ENCODE measurements at places on chromosomes 4 and X.

DNA sequence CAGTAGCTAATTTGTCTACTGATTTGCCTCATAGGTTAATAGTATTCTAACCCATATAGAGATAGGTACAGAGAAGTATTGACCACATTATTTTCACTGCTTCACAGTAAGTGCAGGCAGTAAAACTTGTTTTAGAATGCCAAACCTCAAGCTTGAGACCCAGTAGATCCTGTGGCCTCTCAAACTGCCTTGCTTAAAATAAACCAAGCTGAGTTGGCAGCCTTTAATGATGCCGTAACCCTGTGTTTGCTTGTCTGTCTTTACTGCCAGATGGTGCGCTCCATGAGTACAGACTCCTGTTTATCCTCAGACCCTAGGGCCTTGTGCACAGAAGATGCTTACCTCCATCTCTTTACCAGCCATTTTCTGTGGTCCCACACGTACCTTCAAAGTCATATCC, 50.8 kb downstream of the ANXA3 start:
- no peaks in the 10 kb centered on the region for H3K36me3 ChIP-seq
- no peak for DNase-seq
- H3K27me3 ChIP-seq: no peaks in the 10 kb centered on the region
- H3K4me1 ChIP-seq: no peaks in the 10 kb centered on the region
- H3K4me3 ChIP-seq: no peak overlapping the region
- no peak overlapping the region for H3K27ac ChIP-seq

DNA sequence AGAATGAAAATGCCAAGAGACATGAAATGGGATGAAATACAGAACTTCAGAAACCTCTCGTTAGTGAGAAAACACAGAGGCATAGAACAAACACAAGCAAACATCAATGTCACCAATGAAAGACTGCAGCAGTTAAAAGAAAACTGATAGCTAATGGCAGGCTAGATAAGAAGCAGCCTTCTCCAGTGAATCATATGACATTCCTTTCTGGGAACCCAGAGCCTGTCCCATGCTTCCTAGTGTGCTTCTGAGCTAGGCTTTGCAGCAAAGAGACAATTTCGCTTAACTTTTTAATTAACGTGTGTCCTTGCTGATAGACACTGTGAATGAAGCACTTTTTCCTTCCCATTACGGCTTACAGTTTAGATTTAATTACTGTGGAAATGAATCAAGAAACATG, 444.6 kb downstream of the IL15 start:
- H3K4me1 ChIP-seq: no peaks in the 10 kb centered on the region
- DNase-seq: no peak
- no peak overlapping the region for H3K27ac ChIP-seq

DNA sequence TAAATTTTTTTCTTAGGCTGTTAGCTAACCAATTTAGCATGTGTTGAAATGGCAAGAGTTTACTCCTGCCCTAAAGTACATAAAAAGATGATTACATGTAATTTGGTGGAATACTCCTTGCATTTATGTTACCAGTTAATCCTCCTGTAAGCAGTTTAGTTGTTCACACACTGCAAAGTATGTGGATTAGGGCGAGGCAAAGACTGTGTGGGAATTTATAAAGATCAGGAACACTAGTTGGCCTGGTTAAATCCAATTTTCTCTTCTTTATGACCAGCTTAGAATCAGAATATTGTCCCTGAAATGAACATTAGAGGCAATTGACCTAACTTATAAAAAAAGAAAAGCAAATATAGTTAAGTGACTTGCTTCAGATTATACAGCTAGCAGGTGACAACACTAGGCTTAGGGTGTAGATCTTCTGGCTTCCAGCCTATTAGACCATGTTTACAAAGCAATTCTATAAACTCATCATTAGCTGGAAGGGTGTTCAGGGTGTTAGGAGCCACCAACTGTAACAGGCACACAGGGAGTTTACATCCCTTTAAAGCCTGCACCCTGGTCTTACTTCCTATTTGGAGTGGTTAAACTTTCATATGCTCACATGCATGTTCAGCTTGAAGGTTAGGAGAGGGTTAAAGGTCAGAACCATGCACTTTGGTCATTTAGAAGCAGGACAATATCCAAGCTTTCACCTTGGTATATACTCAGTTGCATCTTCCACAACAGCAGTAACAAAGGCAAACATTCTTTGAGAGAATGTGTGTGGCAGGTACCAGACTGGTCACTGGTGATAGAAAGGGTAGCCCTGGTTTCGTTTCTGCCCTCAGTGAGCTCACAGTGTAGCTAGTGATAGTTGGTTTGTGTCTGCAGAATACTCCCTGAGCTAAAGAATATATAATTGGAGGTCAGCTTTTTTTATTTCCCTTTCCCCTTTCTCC, 72.6 kb downstream of the GC start:
- no peaks in the 10 kb centered on the region for H3K4me1 ChIP-seq
- no peaks in the 10 kb centered on the region for H3K27me3 ChIP-seq
- no peak overlapping the region for H3K4me3 ChIP-seq
- DNase-seq: no peak
- no peaks in the 10 kb centered on the region for H3K36me3 ChIP-seq

DNA sequence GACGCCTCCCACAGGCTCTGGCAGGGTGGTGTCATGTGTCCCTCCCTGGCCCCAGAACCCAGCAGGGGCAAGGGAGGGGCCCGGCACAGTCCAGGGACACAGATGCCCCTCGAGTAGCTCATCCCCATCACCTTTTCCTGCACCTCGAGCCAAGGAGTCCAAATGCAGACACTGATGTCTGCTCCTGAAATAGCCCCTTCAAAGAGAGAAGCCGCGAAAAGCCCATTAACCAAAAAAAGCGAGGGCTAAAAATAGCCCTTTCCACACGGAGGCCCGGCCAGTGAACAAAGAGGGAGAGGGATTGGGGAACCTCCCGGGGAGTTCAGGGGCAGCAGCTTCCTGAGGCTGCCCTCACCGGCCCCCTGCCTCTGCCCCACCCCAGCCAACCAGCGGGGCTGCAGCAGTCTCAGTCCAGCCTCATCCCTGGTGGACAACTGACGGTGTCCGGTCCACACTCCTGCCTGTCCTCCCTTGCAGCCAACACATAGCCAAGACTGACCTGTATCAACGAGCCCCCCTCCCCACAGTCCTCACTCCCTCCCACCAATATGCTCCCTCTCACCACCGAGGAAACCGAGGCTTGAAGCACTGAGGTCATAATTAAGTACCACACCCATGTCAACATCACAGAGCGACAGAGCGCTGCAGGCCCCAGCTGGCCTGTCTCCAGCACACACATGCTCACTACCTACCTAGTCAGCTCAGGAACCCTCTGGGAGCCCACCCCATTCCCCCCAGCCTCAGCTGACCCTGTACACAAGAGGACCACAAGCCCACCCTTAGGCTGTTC, 23.9 kb downstream of the WDR1 start:
- H3K36me3 ChIP-seq: peaks cover 89% of the 10 kb centered on the region
- no peaks in the 10 kb centered on the region for H3K27me3 ChIP-seq
- no peak overlapping the region for H3K4me3 ChIP-seq
- H3K4me1 ChIP-seq: peaks cover 75% of the 10 kb centered on the region

DNA sequence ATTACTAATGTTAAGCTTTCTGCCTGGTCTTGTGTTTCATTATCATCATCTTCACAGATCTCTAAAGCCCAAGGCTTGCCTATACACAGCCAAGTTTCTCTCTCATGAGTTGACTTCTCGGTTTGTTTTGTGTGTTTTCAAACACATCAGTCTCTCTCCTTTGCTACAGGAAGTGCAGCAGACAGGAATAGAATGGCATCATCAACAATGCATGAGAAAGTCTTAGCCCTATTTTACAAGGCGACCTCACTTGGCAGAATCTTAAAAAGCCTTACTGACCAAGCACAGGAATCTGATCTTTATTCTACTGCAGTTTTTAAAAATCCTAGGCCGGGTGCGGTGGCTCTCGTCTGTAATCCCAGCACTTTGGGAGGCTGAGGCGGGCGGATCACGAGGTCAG, 36.8 kb downstream of the CC2D2A start:
- no peak for DNase-seq
- no peak overlapping the region for H3K27ac ChIP-seq
- no peaks in the 10 kb centered on the region for H3K4me1 ChIP-seq
- no peak overlapping the region for H3K4me3 ChIP-seq
- no peaks in the 10 kb centered on the region for H3K27me3 ChIP-seq

Measured in CD4-positive, alpha-beta memory T cell (primary cell).